Right renal pelvis (tissue), 4 donors: ENCODE measurements at places on chromosomes 7 and 10.

- DNase-seq: no peak
Measured at GRCh38 chr10:127267442-127267841, 71.1 kb upstream of the INSYN2A start.

GRCh38 chr10:77556990-77557601 is 80.5 kb downstream of the KCNMA1 start:
- no peak for DNase-seq

GRCh38 chr7:2405601-2406345 is 2.4 kb downstream of the CHST12 start:
- no peak for DNase-seq

DNA sequence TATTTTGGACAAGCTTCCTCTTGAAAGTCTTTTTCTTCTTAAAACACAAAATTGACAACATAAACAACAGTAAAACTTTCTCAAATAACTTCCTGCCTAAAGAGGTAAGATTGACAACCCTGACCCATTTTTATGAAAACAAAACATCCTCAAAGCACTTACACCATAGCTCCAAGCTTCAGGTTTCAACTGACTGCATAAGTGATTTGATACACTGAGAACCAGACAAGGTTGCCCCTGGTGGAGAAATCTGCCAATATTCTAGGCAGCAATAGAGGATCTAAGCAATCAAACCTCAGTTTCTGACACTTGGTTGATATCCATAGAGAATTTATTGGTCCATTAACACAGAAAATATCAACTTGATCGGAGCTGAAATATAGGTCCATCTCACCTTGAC is 147.8 kb downstream of the ELAPOR2 start:
- no peak for DNase-seq

DNA sequence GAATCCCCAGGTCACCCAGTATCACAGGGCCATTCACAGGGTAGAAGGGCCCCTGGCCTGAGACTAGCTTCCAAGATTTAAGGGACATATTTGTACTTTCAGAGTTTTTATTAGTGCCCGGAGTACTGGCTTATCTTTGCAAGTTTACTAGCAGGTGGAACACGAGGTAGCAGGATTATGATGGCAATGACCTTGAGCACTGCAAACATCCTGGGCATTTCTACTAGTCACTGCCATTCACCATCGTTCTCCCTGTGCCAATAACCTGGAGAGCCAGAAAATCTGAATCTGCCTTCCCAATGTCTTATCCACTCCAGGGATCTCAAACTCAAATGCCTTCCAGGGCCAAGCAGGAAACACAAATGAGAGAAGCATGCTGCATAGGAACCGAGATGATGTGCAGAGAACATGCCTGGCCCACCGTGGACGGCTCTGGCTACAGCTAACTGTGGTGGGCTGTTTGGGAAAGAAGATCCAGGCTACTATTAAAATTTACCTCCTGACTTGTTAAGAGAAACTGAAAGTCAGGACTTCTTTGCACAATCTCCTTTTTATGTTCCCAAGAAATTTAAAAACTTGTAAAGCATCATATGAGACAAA is 16.7 kb downstream of the FAM53B start:
- no peak for DNase-seq

GRCh38 chr7:104529567-104529966 is 201.2 kb downstream of the LHFPL3 start:
- DNase-seq: no peak

DNA sequence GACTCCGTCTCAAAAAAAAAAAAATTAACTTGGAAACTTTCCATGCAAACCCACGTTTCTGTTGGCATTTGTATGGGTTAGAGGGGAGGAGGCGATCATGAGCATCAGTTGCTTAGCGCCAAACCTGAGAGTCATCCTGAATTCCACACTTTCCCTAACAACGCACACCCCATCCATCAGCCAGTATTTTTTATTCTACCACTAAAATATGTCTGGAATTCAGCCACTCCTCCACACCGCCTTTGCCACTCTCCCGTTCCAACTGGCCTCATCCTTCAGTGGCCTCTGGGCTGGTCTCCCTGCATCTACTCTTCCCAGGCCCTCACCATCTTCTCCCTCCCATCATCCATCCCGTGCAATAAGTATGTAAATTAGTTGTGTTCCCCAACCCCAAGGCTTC is 4.7 kb upstream of the LMBR1 start:
- no peak for DNase-seq
